ENCODE measurements at places on chromosomes 16 and 17.
A peak's percentile ranks its signal among the peaks of the same experiment; 100 is the strongest.

- DNase-seq = no peak
These were observed 181.6 kb upstream of the C17orf78 start for GRCh38 chr17:37194208-37194607.

- DNase-seq = peak; percentile 78
These were observed 1.4 kb downstream of the CARHSP1 start for GRCh38 chr16:8867216-8867931.

DNA sequence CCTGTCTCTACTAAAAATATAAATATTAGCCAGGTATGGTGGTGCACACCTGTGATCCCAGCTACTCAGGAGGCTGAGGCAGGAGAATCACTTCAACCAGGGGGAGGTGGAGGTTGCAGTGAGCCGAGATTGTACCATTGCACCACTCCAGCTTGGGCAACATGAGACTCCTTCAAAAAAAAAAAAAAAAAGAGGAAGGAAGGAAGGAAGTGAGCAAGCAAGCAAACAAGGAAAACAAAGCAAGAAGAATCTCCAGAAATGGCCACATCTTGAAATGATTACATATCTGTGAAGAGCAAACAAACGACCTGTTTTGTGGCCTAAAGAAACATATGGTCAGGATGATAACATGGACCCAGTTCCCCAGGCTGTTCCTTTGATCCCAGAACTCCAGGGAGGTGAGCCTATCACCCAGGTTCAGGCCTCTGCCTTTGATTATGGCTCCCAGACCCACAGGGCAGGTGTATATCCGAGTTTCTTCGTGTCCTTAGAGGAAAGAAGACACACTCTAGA lies 8.9 kb downstream of the ACOX1 start:
- no peak for DNase-seq

GRCh38 chr17:74798239-74798707 lies 22.1 kb upstream of the NAT9 start:
- no peak for DNase-seq

- no peak for DNase-seq
These were observed 106.6 kb downstream of the N4BP1 start for GRCh38 chr16:48503336-48503735.

- no peak for DNase-seq
These were observed 470 bp downstream of the DCUN1D3 start for GRCh38 chr16:20899477-20900298.

GRCh38 chr16:27149986-27150385 lies 53.3 kb upstream of the KDM8 start:
- no peak for DNase-seq

- DNase-seq = no peak
These were observed 70.2 kb downstream of the ANKRD11 start for GRCh38 chr16:89420204-89420603.

GRCh38 chr16:11072420-11073153 lies 128.2 kb downstream of the CLEC16A start:
- DNase-seq = no peak

- no peak for DNase-seq
These were observed 247.3 kb downstream of the ZFHX3 start for GRCh38 chr16:72800524-72801161.

DNA sequence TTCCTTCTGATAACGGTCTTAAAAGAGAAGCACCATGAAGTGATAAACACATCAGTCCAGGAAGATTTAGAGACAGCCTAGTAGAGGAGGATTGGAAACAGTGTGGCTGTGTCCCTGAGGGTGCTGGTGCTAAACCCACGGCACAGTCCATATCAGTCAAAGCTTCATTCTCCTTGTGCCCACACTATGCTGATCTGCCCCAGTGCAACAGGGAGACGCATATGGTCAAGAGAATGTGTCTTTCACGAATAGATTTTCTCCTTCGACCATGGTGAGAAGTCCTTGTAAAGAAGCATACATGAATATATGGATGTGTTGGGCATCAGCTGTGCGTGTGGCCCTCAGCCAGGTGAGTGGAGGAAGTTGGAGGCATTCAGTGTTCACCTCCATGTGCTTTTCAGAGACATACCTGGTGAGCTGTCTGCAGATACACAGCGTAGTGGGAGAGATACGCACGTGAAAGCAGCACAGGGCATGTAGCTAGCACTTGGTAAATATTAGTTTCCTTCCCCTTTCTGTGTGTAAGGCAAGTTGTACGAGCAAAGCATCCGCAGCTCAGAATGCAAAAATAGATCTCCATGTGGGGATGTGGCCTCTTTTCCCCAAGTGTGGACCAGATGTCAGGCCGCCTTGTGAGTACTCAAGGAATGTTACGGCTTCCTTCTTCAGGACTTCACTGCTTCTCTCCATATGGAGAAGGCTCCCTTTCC lies 29.4 kb downstream of the HLF start:
- DNase-seq = no peak

- no peak for DNase-seq
These were observed 65.3 kb upstream of the NOL11 start for GRCh38 chr17:67652433-67652832.

DNA sequence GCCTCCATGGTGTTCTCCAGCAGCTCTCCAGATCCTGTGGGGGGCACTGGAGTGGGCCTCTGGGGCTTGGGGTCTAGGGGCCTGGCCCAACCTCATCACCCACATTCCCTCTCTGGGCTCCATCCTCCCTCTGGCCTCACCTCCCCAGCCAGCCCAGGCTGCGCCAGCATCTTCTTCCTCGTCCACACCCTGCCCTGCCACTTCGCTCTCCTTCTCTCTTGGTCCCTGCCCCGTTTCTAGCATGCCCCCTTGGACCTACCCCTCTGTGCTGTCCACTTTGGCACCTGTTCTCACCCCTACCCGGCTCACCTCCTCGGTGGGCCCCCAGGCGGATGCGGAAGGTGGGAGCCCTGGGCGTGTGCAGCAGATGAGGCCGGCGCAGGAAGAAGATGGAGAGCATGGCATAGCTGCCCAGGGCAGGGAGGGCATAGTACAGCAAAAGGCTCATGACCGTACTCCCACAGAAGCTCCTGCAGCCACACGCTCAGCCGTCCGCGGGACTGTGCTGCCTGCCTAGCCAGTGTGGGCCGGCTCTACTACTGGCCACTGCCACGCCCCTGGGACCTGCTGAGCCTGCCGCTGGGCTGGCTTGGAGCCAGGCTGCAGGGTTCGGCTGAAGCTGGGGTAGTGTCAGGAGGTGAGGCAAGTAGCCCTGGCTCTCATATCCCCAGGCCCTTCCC lies at the start of gene GDPD3:
Gene GDPD3, minus strand, starts transcription at position 507 of the 680 bp plus-strand sequence. Its CDS starts 59 bp downstream, at position 448.
- no peak for DNase-seq

GRCh38 chr16:12296991-12297390 lies 320.5 kb downstream of the SNX29 start:
- no peak for DNase-seq

DNA sequence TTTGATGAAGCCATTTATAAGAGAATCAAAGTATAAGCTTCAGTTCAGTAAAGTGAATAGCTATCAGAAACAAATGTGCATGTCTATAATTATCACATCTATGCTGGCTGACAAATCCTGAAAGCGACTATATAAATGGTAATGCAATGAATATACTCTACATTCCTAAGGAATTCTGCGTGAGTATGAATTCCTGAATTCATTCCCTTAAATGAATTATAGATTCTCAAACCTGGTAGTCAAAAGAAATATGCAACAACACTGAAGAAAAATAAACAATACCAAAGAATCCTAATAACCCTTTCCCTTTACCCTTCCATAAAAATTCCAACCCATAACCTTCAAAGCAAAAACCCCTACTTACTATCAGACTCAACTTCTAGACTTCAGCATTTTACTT lies 416.6 kb upstream of the PMFBP1 start:
- no peak for DNase-seq

DNA sequence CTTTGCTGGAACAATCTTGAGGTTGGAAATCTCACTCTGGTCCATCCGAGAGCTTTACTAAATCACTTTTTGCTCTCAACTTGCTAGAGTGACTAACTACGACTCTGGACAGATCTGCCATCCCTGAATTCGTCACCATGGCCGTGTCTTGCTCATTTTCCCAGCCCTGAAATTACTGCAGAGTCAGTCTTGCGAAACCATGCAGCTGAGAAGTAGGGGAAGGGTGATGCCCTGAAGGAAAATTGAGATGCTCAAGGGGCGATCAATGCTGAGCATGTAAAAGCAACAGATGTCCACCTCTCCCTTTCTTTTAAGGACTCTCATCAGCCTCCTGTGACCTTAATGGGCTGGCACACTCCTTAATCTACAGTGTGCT lies 18.8 kb downstream of the PCTP start:
- no peak for DNase-seq

DNA sequence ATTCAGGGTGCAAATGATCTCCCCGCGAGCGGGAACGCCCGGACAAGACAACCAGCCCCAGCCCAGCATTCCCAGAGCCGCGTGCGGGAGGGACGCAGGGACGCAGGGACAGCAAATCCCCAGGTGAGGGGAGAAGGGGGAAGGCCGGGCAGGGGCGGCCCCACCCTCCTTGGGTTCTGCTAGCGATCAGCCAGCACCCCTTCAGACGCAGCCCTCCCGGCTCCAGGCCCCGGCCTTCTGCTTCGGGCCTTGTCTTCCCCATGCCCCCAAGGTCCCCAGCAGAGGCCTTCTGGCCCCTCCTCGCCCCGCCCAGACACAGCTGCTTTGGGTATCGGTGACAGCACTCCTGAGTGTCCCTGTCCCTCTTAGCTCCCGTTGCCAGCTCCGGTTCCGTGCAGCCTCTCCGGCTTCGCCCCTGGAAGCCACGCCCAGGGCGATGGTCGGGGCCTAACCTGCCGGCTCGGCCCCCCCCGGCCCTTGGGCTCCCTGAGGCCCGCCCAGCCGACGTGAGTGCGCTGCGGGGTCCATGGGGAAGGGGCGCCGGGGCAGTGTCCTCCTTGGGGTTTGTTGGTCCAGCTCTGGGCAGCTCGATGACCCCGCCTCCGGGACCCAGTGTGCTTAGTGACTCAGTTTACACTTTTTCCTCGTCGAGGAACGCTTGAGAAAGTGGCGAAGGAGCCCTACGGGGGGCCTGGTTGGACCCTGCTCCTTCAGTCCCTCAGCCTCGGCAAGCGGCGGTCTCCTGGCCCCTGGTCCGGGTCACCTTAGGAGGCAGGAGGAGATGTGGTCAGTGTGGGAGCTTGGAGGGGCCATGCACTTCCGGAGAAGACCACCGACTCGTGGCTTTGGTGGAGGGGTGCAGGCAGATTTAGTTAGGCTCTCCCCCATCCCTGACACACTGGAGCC lies 50.5 kb upstream of the AMZ2 start:
- DNase-seq = no peak

GRCh38 chr16:80231888-80232287 lies 308.9 kb upstream of the DYNLRB2 start:
- DNase-seq = no peak

- peak; percentile 58 for DNase-seq
These were observed 54.8 kb downstream of the PLXDC1 start for GRCh38 chr17:39096508-39097149.

GRCh38 chr17:80124351-80124981 lies 22.5 kb downstream of the EIF4A3 start:
- no peak for DNase-seq

DNA sequence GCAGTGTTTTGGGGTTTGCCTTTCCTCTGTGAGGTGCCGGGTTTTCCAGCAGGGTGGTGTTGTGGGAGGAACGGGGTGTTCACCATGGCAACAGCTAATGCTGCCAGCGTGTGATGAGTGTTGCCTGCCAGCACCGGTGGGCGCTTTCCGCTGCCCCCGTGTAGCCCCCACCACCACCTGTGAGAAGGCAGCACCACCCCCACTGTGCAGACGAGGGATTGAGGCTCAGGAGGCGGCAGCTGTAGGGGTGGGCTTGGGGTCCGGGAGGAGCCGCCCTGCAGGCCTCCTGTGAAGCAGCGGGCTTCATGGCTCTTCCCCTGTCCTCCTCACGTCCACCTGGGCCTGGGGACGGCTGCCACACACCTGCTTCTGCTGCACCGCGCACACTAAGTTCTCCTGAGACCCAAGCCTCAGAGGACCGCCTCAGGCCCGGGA lies 5.2 kb downstream of the RAB40C start:
- no peak for DNase-seq

- DNase-seq = no peak
These were observed 37.8 kb downstream of the RGS9 start for GRCh38 chr17:65174974-65175373.

DNA sequence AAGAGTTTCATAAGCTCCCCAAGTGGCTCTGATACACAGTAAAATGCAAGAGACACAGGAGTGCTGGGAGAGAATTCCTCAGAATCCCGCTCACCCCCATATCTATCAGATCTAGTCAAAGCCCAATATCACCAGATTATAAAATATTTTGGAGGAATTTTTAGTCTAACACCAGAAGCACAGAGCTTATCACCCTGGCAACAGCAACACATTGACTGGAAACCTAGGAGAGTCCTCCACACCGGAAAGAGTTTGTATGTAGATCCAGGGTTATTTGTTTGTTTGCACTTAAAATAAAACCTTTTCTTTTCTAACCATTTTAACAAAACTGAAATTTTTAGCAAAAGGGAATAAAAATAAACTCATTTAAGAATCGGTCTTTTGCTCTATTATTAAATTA lies 7.2 kb downstream of the SOX9 start:
- no peak for DNase-seq

DNA sequence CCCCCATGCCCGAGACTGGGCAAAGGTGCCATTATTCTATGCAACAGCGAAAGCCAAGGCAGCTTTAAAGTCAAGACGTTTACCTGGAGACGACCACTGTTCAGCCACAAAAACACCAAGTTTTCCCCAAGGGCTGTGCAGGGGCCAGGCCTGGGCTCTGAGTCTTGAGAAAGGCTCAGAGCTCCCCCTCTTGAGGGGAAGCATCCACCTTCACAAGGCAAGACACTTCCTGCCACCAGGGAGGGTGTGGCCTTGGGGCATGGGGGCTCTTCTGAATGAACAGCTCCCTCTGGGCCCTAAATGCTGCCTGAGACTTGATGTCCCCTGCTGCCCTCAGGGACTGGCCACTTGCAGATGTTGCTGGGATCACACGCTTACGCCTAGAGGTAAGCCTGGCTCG lies 26.5 kb downstream of the PDIA2 start:
- DNase-seq = no peak

DNA sequence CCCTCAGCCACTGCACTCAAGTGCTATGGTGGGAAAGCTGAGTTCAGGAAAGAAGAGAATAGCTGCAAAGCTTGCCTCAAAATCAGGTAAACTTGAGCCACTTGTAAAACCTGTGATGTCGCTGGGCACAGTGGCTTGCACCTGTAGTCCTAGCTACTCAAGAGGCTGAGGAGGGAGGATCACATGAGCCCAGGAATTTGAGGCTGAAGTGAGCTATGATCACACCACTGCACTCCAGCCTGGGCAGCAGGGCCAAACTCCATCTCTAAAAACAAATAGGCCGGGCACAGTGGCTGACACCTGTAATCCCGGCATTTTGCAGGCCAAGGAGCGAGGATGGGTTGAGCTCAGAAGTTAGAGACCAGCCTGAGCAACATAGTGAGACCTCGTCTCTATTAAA lies 26.4 kb upstream of the SMURF2 start:
- DNase-seq = no peak

DNA sequence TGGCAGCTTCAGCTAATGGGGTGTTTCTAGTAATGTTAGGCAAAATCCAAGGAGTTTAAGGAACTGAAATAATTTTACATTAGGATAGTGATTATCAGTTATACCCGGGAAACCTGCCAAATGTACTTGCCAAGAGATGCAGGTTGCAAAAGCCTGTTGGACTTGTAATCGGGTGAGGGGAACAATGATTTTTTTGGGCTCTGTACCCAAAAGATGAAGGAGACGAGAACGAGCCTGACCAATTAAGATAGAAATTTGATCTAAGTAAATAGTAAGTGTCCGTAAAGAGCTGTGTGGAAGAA lies 56.3 kb upstream of the ARL4D start:
- DNase-seq = no peak
